GM12878 (cell line): ENCODE measurements at places on chromosomes 7 and 10. TPM values are rescaled to one million over a fixed set of nuclear protein-coding genes. Genes with fewer than 3 reads are reported as not detected.

GSAP gene
- total RNA-seq: 17.4 and 24.1 TPM in 2 replicates

GOLGA7B gene
- total RNA-seq: not detected in 2 replicates

DNA sequence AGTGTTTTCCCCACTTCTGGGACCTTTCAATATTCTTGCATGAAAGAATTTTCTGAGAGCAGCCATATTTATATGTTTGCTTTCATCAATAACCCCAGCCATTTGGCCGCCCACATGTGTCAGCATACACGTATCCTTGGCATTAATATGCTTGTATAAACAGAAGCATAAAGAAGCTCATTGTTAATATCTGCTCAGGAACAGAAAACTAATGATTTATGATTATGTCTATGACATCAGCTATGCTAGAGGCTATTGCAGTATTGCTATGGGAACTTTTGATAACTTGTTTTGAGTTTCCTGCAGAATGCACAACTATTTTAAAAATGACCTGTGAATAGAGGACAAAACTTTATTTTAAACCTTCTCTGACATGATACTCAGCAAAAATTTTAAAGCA lies 300.9 kb upstream of the MTPN start:
- no peaks in the 10 kb centered on the region for H3K27me3 ChIP-seq
- H3K27ac ChIP-seq: no peak overlapping the region
- no peaks in the 10 kb centered on the region for H3K4me1 ChIP-seq
- no peak for DNase-seq
- H3K36me3 ChIP-seq: no peaks in the 10 kb centered on the region
- H3K4me3 ChIP-seq: no peak overlapping the region

DNA sequence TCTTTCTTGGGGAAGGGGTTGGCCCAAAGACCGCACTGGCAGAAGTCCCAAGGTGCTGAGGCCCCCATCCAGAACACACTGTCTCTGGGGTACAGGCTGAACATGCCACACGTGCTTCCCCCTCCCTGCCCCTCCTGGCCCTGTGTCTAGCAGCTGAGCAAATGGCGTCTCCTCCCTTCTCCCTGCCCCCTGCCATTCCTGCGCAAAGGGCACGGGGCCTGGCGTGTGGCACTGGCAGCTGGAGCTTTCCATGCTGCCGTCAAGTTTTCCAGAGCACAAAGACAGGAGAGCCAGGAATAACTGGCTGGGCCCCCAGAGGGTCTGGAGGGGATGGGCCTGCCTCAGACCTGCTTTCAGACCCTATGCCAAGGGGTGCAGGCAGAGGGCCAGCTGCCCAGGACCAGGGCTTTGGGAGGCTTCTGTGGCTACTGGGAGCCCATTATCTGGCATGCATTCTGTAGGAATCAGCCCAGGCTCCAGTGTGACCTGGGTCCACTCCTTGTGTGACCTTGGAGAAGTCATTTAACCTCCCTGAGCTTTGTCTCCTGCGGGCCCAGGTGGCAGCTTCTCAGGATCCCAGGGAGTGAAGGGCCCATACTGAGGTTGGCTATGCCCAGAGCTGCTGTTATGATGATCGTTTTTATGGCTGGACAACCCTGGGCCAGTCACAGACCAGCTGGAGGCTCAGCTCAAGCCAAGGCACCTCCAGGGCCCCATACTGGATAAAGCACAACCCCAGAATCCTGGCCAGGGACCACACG lies 710 bp upstream of the LDB3 start:
- H3K27ac ChIP-seq: no peak overlapping the region
- no peak for DNase-seq
- no peaks in the 10 kb centered on the region for H3K36me3 ChIP-seq
- H3K4me3 ChIP-seq: no peak overlapping the region
- H3K4me1 ChIP-seq: no peaks in the 10 kb centered on the region

DNA sequence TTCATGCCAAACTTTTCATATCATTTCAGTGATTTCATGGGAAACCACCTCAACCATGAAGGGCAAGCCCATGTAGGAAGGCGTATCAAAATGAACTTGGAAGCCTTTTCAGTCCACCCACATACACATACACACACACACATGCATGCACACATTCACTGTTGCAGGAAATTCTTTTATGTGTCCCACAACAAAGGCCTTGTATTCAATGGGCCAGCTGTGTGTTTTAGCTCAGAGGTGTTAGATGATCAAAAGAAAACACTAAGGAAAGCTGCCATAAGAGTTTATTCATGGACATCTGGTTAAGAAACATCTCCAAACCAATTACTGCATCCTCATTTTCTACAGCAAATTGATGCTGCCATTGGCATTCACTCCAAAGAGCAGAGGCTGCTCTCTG lies 74.4 kb upstream of the STK17A start:
- no peaks in the 10 kb centered on the region for H3K27me3 ChIP-seq
- H3K4me1 ChIP-seq: no peaks in the 10 kb centered on the region
- no peak overlapping the region for H3K4me3 ChIP-seq
- DNase-seq: no peak
- H3K27ac ChIP-seq: no peak overlapping the region

DNA sequence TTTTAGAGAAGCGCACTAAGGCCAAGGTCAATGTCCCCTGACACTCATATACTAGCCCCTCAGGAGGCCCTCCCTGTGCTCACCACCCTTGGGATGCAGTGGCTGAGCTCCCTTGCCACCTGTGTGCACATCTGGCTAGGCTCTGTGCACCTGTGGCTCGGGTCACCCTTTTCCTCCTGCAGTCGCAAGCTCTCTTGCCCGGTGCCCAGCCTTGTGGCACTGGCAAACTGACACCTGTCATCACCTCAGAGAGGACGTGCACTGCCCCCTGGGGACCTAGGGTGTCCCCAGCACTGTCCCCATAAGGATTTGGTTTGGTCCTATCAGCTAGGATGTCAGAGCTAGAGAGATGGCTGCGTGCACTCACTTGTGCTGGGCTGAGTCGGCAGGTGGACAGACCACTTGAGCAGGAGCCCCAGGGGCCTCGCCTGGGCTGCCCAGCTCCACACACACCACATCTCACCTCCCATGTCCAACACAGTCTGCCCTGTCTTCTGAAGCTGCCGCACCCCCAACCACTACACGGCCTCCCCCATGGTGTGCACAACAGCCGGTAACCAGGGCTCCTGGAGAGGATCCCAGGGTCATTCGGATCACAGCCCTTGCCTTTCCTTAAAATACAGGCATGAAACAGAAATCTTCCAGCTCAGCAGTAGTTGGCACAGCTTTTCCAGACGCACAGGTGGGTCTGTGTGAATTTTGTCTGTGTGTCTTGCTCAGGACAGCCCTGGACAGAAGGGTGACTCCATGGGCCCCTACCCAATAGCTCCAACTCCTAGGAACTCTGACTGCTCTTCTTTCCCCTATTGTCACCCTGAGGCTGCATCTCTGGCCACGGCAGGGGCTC lies 111.0 kb downstream of the GRID1 start:
- no peaks in the 10 kb centered on the region for H3K36me3 ChIP-seq
- no peak for DNase-seq
- no peak overlapping the region for H3K27ac ChIP-seq
- H3K27me3 ChIP-seq: no peaks in the 10 kb centered on the region; the same call in 1 of the 2 replicates
- H3K4me3 ChIP-seq: no peak overlapping the region
- no peaks in the 10 kb centered on the region for H3K4me1 ChIP-seq

DNA sequence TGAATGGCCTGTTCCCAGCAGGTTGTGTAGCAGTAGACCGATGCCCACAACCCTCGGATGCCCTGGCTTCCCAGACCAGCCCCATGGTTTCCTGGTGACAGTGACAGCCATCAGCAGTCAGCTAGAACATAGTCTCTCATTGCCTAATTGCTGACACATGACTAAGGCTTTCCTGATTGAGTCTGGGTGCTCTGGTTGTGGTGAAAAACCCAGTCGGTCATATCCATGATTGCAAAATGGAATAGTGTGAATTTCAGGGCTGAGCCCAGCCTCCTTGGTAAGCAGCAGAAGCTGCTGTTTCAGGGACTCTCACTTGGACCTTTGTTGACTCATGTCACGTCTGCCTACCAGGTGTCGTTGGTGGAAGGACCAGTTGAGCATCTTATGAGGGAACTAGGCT lies 36.6 kb downstream of the POR start:
- H3K36me3 ChIP-seq: peaks cover 7% of the 10 kb centered on the region; the same call in 1 of the 2 replicates
- H3K4me1 ChIP-seq: no peaks in the 10 kb centered on the region
- no peaks in the 10 kb centered on the region for H3K27me3 ChIP-seq
- H3K4me3 ChIP-seq: no peak overlapping the region
- no peak overlapping the region for H3K27ac ChIP-seq

GRCh38 chr10:115856580-115856979 lies 416.4 kb downstream of the GFRA1 start:
- H3K27ac ChIP-seq: no peak overlapping the region
- no peak for DNase-seq
- no peaks in the 10 kb centered on the region for H3K4me1 ChIP-seq
- H3K4me3 ChIP-seq: no peak overlapping the region
